Hypothalamus (tissue), 51 donors: ENCODE measurements at places on chromosomes 3 and 15.

DNA sequence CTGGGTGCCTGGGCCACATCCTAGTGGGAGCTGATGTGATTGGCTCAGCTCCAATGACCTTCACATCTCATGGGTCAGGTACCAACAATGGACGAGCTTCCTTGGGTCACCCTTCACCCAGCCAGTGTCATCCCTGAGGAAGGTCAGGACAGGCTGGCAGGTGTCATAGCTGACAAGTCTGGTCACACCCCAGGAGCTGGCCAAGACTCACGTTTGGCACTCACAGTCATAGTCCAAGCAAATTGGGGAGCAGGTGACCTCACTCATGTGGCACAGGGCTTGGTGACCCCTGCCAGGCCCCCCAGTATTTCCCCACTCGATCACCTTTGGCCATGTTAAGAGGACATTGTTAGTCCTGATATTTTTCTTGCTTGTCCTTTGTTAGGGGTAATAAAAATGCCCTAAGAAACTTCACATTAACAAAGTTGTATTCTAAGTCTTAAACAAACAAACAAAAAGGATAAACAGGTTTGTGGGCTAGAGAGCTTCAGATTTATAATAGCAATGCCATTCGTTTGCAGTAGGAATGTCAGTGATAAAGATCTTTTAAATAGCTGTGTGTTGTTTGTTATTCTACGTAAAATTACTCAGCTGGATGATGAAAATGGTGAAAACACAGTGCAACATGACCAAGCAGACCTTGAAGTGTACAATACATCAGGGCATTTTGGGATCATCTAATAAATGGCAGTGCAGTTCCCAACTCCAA is 79.5 kb upstream of the POMGNT2 start:
- no peak for DNase-seq

GRCh38 chr3:34035775-34036174 is 237.3 kb downstream of the PDCD6IP start:
- no peak for DNase-seq

DNA sequence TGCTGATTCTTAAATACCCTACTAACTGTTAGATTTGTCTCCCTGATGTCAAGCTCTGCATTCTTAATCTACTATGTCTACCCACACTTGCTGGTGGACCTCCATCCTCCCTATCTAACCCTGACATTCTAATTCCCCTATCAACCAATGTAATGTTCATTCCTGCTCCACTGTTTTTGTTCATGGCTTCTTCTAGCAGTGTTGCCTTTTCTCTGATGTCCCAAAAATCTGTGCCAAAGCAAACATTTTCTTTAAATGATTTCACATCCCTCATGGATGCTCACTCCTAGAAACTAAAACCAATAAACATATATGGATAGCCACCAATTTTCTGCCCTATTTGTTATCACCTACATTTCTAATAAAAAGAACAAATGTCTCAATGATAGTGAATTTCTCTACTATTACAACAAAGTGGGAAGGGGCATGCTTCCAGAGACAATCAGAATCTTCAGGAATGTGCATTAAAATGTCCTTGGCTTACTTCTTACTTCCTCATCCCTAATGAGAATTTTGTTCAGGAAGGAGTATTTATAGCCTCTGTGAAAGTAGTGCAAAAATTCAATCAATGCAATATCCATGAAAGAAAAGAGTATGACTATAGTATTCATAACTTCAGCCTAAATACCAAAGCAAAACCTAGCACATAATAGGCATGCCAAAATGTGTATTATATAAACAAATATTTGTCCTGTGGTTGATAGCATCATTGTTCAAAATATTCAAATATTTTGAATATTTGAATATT is 273.3 kb downstream of the ZNF385D start:
- no peak for DNase-seq

- DNase-seq, result no peak
These were observed 28.8 kb upstream of the PLSCR2 start for GRCh38 chr3:146498002-146498736.

DNA sequence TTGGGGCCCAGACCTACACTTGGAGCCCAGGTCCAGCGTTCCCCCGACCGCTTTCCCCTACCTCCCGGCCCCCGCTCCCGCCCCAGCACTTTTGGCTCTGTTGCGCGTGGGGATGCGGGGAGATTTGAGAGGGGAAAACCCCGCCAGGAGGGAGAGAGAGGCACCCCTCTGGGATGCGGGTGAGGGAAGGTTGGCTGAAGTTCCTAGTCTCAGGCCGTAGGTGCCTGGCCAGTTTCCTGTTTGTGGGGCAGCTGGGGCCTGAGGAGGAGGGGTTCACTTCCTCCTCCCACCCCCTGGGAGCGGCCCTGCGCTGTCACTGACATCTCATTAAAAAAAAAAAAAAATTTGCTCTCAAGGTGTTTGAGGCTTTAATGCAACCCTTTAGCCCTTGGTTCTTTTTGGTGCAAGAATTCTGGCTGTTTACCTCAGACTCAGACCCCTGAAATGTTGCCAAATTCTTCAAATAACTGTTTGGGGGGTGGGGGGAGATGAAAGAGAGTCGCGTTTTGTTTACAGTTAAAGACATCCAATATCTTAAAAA is 2.6 kb downstream of the FAM43A start:
- no peak for DNase-seq

DNA sequence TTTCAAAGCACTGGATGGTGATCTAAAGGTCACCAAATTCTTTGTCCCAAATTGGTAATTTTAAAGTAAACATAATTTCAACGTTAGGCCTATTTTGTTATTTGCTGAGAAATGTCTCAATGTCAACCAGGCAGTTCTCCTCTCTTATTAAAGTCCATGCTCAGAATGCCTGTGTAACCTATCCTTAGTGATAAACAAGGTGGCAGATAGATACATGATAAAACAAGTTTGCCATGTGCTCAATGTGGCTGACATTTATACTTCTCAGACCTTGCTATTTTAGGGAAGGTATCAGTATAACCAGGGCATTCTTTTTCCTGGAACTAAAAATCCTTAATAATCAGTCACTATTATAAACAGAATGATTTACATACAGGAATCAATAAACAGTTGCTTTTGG is 8.5 kb downstream of the MBNL1 start:
- no peak for DNase-seq

GRCh38 chr3:183508821-183509220 is 46.7 kb downstream of the KLHL6 start:
- DNase-seq, result no peak

DNA sequence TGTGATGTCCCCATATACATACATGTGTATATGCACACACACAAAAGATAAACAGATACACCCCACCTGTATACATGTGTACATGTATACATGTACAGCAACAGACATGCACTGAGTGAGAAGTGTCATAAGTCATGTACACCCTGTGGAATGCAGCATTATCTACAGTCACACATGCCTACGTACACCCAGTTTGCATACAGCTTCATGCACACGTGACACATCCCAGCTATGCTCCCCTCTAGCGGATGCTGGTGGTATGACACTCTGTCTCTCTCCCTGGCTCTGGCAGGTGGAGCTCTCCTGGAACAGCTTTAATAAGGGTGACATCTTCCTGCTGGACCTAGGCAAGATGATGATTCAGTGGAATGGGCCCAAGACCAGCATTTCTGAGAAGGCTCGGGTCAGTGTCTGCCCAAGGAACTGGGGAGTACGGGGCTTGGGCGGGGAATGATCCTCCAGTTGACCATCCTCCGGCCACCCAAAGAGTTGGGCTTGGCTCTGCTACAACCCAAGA is 6.3 kb downstream of the VILL start:
- peak; percentile 34 for DNase-seq

DNA sequence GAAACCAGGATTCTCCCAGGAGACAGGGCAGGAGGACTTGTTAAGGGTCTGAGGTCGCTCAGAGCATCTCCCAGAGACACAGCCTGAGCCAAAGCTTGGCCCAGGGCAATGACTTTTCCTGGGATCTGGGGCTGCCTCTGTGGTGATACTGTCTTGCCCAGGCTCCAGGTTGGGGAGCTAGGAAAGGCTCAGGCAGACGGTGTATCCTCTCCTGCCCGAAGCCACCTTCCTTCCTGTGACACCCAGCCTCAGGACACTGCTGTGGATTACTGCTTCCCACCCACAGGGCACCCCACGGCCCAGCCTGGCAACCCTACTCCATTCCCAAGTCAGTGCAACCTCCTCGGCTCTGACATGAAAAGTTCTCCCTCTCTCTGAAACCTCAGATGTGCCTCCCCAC is 31.9 kb downstream of the SCN5A start:
- no peak for DNase-seq

DNA sequence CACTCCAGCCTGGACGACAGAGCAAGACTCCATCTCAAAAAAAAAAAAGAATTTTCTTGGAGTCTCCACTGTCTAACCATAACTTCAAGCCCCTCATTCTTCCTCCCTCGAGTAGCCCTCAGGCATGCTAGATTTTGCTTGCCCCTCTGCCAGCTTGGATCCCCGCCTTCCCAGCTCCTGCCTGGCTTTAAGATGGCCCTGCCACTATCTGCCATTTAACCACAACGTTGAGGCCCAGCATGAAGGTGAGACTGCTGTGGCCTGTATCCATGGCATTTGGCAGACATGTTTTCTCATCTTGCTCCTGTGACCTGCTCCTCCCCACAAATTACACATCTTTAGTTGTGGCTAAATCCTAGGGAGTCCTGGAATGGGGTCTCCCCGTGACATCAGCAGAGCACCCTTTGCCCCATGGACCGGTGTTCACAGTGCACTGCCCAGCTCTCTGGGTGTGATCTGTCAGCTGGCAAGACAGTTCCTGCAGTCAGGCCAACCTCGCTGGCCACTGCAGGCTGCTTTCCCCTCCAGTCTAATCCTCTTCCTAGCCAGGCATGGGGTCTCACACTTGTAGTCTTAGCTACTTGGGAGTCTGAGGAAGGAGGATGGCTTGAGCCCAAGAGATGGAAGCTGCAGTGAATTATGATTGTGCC is 10.4 kb downstream of the VPS18 start:
- DNase-seq, result no peak

DNA sequence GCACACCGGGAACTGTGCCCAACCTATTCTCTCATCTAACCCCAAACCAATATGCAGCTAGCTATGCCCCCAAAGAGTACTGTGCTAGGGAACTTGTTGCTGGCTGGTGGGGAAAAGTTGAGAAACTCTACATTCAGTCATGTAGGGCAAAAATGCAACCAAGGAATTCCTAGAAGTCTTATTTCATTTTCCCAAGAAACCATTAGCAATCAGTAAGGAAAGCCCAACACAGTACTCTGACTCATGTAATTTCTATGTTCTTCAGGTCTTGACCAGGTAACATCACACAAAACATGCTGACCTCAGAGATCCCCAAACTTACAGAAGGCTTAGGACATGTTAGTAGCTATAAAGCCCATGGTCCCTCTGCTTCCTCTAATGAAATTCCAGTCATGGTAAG is 52.1 kb downstream of the TASOR start:
- DNase-seq, result no peak

DNA sequence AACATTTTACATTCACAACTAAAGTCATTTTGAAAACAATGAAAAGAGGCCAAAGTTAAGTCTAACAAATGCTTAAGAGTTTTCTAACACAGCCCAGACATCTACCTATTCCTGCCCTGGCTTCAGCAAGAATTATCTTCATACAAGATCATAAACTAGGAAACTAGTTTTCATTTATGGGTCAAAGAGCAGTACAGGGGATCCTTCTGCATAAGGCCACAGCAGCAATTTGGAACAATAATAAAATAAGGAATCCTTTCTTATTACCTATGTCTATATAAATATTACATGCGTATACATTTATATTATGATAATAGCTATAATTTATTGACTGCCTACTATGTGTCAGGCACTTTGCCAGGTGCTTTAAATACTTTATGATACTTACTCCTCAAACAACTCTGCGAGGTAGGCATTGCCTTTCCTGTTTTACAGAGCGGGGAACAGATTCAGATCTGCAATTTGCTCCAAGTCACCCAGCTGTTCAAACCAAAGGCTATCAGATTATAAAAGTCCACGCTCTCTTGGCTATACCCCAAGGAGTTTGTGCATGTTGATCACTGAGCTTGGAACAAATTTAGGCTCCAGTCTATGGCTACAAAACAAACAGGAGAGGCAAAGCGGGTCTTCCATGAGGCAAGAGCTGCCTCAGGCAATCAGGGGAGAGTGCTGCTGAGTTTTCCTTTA is 196.4 kb downstream of the RORA start:
- DNase-seq, result no peak

DNA sequence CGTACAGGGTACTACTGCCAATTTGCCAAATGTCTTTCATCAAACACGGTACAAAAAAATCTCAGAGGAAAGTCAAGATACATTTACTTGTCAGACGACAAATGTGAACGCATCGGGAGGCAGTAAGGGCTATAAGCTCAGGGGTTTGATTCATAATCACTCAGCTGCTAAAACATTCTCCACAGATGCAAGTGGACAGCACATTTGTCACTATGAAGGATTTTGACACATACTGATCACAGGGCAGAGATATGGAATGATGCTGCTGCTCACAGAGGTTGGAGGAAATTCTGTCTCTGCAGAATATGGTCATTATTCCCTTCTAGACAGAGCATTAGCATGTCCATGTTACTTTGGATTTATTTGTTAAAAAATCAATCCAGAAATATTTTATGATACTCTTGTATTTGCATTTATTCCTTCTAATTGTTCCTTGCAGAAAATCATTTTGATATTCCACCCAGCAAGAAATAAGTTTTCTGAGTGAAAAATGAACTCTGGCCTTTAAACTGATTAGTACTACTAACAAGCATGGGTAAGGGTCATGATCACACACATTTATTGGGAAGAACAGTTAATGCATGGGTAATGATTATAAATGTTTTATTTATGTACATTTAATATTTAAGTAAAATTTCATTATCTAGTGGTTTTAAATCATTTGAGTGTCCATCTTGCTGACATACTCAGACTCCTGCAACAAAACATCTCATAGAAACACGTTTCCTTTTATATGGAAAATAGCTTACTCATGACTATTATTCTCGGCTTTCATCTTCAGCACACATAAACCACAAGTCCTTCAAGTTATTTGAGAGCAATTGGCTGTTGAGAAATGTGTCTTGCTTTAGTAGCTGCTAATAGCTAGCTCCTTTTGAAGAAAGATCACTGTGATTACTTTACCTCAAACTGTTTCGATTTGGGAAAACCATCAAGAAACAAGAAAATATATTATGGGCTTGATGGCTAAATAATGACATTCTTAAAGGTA is 559.3 kb downstream of the MECOM start:
- no peak for DNase-seq

- DNase-seq, result no peak
These were observed 96.9 kb upstream of the STRIT1 start for GRCh38 chr3:155390351-155390750.

- no peak for DNase-seq
These were observed 30.6 kb upstream of the SLC6A6 start for GRCh38 chr3:14371573-14372474.
